ENCODE measurements at places on chromosomes 11 and 22.
A peak's percentile ranks its signal among the peaks of the same experiment; 100 is the strongest.

DNA sequence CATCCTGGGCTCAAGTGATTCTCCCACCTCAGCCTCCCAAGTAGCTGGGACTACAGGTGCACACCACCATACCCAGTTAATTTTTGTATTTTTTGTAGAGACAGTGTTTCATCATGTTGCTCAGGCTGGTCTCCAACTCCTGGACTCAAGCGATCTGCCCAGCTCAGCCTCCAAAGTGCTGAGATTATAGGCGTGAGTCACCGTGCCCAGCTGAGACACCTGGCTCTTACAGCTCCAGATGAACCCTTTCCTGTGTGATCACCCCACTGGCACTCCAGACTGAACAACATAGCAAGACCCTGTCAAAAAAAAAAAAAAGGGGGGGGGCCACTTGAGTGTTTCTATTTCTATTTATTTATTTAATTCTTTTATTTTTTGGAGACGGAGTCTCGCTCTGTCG lies 1.0 kb upstream of the ADSL start:
- DNase-seq = peak; percentile 43

GRCh38 chr11:84720706-84721402 lies 906.3 kb downstream of the DLG2 start:
- no peak for DNase-seq

DNA sequence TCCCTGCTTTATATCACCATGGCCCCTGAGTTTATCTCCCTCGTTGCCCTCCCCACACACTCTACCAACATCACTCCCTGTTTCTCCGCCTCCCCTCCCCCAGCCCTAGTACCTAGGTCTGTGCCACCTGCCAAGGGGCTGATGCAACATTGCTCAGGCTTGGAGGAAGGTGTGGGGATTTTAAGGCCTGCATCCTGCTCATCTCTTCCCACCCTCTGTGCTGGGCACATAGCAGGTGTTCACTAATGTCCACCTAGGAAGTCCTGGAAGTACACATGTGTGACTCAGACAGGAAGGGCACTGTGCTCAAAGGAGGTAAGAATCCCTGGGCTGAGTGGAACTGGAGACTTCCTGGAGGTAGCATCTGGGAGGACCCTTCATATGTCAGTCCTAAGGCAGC lies 37.0 kb downstream of the PDE2A start:
- DNase-seq = no peak

DNA sequence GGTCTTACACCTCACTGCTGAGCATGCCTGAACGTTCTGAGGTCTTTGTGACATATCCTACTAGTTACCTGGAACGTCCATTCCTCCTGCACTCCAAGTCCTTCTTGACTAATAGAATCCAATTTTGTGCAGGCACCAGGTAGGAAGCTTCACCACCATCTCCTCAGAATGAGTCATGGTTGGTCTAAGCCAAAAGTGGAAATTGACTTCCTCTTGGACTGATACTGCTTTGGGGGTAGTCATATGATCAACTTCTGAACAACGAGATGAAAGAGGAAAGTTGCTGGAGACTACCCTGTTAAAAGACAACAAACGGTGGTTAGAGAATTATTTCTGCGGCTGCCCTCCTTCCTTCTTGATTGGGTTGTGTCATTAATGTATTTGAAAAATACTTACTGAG lies 374.2 kb upstream of the LARGE1 start:
- DNase-seq = no peak

- DNase-seq = no peak
Measured at GRCh38 chr11:134371436-134372185, 39.8 kb downstream of the GLB1L2 start.

GRCh38 chr22:18119409-18120110 lies 9.0 kb downstream of the TUBA8 start:
- DNase-seq = no peak

- no peak for DNase-seq
Measured at GRCh38 chr11:93743291-93743690, 1.8 kb downstream of the C11orf54 start.

- DNase-seq = no peak
Measured at GRCh38 chr11:134466610-134467567, 54.8 kb upstream of the B3GAT1 start.

DNA sequence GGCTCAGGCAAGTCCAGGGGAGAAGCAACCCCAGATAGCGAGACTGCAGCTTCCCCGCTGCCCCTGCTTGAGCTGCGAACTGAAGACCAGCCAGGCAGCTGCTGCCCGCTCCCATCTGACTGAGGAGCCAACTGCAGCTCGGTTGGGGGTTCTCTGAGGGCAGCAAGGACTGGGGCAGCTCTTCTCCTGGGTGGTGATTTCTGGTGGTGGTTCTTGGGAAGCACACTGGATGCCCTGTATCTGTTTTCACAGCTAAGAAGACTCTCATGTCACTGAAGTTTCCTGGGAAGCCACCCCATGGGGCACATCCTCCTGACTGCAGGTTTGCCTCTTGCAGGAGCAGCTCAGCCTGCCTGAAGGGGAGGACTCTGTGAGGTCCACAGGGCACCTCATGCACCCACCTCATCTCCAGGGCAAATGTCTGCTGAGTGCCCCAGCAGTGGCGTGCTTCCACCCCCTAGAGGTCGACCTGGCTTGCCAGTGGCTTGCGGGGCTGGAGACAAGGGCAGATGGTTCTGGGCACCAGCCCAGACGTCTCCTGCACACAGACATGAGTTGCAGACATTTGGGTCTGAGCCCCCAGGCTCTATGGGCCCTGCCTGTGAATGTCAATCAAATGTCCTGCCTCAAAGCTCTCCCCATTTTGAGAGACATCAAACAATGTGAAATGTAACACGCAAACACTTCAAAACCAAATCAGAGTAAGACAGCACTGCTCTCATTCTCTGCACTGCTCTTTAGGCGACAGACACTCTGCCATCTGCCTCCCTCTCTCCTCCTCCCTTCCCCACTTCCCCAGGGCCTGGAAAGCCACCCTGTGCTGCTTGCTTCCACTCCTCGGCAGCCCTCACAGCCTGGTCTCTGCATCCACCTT lies 800.9 kb downstream of the BRD1 start:
- no peak for DNase-seq

- no peak for DNase-seq
Measured at GRCh38 chr11:71284525-71285092, 32.2 kb upstream of the SHANK2 start.

DNA sequence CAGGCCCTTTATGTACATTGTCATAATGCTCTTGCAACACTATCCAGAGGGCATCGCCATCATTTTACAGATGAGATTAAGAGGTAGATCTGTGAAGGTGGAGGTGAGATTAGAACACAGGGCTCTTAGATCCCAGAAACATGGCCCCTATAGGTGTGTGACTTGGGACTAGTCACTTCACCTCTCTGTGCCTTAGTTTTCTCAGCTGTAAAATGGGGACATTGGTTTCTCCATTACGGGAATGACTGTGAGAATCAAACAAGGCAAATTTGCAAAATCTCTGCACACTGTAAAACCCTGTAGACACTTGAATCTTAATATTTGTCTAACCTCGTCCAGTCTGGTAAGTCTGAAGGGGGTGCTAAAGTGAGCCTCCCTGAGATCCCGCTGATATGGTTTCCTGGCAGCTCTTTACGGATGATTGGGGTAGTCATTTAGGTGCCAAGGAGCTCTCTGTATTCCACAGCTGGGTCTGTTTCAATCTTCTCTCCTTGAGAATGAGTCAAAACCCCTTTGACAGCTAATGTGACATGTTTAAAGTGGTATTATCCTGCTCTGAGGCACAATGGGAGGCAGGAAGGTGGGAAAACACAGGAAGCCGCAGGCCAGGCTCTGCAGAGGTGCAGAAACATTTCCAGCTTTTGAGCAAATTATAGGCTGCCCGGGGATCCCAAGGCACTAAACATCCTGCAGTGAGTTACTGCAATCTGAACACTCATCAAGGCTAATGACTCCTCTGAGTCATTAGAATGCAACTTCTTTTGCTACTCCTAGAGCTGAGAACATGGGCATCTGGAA lies 140.8 kb downstream of the CCDC81 start:
- no peak for DNase-seq

DNA sequence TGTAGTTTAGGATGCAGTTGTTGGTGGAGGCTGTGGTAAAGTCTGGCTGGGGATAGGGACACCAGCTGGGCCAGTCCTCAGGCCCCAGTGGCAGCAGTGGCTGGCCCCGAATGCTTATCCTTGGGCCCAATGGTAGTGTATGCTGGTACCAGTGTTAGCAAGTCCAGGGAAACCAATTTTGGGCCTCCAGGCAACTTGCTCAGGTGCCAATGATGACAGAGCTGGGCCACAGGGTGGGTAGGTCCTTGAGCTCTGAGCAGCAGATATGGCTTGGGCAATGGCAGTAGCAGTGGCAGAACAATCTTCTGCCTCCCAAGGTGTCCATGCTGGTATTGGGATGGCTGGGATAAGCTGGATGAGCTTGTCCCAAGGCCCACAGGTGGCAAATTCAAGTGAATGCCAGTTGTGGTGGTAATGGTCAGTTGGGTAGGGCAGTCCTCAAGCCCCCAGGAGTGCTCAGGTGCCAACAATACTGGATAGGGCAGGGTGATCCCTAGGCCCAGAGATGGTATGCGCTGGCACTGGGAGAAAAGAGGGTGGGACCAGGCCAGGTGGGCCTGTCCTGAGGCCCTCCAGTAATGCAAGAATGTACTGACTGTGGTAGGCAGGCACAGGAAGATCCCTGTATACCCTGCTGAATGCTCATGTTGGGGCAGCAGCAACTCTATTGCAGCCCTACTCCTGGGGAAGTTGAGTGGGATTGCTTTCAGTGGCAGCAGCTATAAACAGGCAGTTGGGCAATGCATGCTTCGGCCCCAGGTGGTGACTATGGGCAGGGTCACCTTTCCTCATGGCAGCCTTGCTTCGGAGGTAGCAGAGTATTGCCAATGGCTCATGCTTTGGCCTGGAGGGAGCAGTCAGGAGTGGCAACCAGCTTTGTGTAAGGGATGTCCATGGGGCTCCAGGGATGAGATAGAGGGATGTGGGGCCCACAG lies 54.7 kb downstream of the KCNQ1OT1 start:
- DNase-seq = no peak

GRCh38 chr22:39712751-39713525 lies 142.4 kb downstream of the CACNA1I start:
- no peak for DNase-seq

DNA sequence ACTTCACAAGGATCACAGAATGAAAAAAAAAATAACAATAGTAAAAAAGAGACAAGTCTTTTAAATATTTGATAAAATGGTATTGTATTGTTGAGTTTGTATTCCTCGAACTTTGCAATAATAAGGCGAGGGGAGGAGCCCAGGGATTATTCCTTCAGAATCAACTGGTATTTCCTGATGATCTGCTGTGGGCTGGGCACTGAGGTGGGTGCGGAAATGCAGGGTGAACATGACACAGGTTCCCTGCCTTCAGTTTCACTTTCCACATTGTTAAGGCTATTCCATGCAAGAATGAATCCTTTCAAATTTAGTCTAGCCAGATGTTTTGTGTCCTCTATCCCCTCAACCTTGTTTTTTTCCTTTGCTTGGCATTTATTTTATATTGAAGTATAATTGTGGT lies 2.1 kb upstream of the EIF3M start:
- no peak for DNase-seq

- no peak for DNase-seq
Measured at GRCh38 chr11:122033193-122033592, 82.8 kb downstream of the BLID start.

- DNase-seq = peak; percentile 79
Measured at GRCh38 chr22:36470162-36470993, 11.1 kb downstream of the TXN2 start.

DNA sequence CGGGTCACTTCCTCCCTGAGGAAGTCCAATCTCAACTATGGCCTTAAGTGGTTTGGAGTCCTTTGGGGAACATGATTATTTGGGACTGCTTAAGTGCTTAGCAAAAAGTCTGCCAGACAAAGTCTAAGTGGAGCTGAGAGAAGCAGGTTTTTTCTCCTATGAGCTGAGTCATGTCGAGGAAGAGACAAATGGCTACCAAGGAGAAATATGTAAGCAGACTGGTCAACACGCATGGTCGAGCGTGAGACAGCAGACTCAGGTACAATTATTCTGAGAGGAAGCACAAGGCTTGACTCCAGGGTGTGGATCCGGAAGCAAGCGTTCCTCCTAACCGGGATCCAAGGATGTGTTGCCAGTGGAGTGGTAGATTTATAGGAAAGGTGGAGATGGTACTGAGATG lies 30.6 kb downstream of the UBASH3B start:
- no peak for DNase-seq

DNA sequence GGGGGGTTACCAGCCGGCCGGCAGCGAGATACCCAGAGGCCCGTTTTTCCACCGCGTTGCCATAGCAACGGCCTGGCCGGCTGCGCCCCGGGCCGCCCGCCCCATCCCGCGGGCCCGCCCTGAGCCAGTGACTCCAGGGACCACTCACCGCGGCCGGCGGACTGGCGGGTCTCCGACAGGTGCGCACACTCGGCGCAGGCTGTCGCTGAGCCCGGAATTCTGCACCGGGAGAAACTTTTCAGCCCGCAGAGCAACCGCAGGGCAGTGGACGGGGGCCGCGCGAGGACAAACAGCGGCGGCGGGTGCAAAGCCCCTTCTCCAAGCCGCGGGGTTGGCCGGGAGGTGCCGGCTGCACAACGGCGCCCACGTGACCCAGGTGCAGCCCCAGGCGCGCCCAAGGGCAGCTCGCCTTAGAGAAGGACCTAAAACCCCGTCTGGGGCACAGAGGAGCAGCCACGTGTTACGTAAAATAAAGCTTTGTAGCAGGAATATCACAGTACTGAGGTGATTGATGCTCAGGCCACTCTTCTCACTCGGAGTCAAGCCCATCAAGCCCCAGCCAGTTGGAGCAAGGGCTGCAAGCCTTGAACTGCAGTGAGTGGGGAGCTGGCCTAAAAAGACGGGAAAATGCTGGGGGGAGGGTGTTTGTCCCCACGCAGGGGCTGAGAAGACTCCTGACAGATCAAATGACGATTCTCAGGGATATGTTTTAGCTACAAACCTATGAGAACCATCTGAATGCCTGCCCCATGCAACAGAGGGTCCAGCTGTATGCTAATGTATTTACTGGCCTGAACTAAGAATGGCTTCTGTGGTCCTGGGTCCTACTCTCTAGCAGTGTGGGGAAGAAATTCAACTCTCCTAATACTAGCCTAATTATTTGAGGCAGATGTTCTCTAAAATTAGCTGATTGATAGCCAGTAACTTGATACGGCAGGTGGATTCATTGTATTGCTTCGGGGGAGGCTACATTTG lies at the start of gene STK33:
Gene STK33, minus strand, starts transcription at position 294 of the 975 bp plus-strand sequence. CDS start 119,323 bp downstream, outside the sequence.
- no peak for DNase-seq

DNA sequence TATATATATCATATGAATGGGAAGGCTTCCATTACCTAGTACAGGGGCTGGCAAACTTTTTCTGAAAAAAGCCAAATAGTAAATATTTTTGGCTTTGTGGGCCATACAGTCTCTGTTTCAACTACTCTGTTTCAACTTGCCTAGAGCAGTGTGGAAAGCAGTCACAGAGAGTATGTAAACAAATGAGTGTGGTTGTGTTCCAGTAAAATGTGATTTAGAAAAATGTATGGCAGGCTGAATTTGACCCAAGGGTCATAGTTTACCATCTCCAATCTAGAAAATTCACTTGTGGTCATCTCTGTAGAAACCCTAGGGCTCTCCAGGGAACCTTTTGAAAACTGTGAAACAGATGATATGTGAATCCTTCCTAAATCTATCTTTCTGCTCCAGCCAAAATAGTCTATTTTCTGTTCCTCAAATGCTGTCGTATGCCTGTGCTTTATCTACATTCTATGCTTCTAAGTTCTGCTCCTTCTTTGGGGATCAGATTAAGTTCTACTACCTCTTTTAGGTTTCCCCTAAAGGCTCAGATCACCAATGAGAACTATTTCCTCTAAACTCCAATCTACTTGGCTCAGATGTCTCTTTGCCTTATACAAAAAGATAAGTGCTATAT lies 356.2 kb downstream of the METTL15 start:
- no peak for DNase-seq

- no peak for DNase-seq
Measured at GRCh38 chr11:74162681-74163467, 7.9 kb downstream of the C2CD3 start.

GRCh38 chr11:11732116-11732515 lies 109.7 kb upstream of the USP47 start:
- DNase-seq = no peak
